ENCODE measurements at places on chromosomes 11 and 22.

- DNase-seq = no peak
These were observed 135.1 kb upstream of the CARD18 start for GRCh38 chr11:105274631-105275030.

GRCh38 chr22:22390989-22391388 lies 117.6 kb downstream of the ZNF280B start:
- no peak for DNase-seq

GRCh38 chr11:107385361-107385981 lies 72.2 kb downstream of the CWF19L2 start:
- DNase-seq = no peak

DNA sequence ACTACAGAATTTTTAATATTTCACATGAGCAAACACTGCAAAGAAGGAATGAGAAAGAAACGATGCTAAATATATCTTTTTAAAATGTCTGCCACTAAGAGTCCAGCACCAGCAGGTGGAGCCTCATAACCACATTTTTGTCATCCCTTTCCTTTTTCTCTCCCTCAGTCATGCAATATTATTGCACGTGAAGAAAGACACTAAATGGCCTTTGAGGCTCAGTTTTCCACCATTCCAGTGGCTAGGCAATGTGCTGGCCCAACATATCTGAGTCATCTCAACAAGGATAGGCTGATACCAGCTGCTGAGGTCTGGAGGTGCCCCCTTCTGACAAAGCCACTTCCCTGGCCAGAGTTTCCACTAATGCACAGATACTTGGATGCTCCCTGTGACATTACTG lies 1.8 kb downstream of the ALKBH8 start:
- DNase-seq = no peak

DNA sequence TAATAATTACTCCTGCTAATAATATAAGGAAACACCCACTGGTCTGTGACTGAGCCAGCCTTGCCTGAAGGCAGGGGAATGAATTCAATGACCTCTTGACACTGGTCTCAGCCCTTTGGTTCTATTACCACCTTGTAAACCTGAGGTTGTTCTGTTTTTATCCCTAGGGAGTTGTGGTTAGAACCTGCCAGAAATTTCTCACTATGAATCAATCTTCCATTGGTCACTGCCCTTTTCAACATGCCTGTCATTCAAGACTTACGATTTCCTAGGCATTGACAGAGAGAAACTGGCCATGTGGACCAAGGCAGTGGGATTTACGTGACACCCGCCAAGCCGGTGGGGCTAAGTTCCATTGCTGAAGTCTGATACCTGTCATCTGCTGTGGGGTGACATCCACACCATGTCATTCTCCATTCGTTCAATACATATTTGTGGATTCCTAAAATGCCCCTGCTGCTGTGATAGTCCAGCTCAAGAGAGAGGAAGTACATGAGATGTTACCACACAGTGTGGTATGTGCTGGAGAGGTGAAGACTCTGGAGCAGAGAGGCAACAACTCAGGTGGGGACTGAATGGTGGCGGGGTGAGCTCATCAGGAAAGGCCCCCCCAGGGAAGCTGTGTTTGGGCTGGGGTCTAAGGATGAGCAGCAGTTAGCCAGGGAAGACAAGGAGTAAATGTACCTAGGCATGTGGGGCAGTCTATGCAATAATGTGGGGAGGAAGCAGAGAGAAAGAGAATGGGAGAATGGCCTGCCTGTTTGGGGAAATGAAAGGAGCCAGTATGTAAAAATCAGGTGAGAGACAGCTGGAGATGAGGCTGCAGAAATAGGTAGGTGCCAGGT lies 15.2 kb upstream of the EHF start:
- DNase-seq = no peak

Measured in SK-N-MC (cell line).